ENCODE measurements at places on chromosomes 4 and X.

- no peak for DNase-seq
These were observed 71.3 kb upstream of the LHFPL1 start for GRCh38 chrX:112751076-112751475.

GRCh38 chr4:75511841-75512240, 2.4 kb downstream of the RCHY1 start:
- DNase-seq = no peak

DNA sequence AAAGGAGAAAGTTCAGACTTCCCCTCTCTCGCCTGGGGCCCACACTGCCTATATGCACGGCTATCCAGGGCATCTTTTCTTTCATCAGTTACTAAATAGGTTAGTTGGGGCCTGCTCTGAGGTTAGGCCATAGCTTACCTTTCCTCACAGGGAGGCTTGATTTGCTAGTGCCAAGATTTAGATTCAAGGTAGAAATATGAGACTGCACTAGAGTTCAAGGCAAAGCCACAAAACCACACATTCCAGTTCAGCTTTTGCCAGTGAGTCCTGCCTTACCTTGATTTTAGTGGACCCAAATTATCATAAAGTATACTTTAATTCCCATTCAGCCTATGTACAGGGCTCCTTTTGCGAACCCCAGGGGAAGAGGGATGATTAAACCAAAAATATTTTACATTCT, 762.8 kb downstream of the PDHA2 start:
- DNase-seq = no peak

GRCh38 chr4:112140536-112140935, 4.7 kb upstream of the FAM241A start:
- no peak for DNase-seq

GRCh38 chr4:58809366-58809765, 1699.2 kb upstream of the IGFBP7 start:
- no peak for DNase-seq

DNA sequence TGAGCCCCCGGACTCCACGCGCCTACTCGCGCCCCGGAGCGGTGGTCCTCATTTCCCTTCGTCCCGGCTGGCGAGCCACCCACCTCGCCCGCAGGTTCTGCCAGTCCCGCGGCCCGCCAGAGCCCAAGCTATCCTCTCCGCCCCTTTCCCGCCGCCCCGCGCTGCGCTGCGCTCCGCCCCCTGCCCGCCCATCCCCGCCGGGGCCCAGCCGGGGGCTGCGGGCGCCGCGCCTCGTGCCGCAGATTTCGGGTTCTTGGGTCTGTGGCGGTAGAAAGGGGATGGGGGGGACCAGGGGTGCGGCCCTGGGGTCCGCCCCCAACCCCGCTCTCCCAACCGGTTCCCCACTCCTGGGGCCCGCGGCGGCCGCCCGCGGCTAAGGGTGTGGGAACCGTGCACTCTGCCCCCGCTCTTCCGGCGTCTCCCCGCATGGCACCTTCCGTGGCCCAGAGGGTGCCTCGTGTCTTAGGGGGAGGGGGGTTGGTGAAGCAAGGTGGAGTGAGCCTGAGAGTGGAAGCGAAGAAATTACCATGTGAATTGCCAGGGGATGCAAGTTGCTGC, 650.8 kb upstream of the DIPK2B start:
- DNase-seq = peak; percentile 12

GRCh38 chr4:161714022-161714751, 449.6 kb downstream of the FSTL5 start:
- peak; percentile 0 for DNase-seq

- no peak for DNase-seq
These were observed 69.9 kb downstream of the TRAPPC11 start for GRCh38 chr4:183729069-183729406.

- peak; percentile 7 for DNase-seq
These were observed 79.6 kb downstream of the COMMD8 start for GRCh38 chr4:47383829-47384427.

DNA sequence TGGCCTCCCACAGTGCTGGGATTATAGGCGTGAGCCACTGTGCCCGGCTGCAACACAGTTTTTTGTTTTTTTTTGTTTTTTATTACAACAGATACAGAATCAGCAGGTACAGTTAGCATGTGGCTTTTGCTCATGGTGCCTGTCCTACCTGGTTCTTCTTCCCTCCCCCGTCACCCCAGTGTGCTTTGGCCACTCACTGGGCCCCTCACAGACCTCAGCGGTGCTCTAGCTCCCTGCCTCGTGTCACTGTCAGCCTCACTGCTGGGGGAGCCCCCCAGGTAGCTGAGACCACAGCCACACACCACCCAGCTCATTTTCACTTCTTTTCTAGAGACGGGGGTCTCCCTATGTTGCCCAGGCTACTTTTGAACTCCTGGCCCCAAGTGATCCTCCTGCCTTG, 38.7 kb downstream of the HTT-AS start:
- DNase-seq = no peak

DNA sequence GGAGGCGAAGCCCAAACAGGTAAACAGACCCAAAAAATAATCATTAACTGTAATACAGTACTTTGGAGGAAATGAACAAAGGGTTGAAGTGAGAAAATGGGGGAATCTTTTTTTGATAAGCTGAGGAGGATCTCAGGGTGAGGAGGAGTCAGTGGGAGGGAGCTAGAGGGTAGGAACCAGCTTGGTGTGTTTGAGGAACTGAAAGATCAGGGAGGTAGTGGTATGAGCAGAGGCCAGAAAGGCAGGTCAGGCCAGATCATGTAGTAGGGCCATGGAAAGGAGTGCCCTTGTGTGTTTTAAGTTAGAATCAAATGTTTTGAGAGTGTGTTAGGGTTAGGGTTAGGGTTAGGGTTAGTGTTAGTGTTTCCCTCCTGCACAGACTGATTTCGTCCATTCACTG, 48.8 kb downstream of the PPP2R2C start:
- DNase-seq = no peak

- no peak for DNase-seq
These were observed 4.1 kb downstream of the ENPEP start for GRCh38 chr4:110480031-110480549.

- DNase-seq = no peak
These were observed 422.8 kb upstream of the PABPC4L start for GRCh38 chr4:134624365-134624764.

- no peak for DNase-seq
These were observed 222.2 kb downstream of the IDS start for GRCh38 chrX:149282909-149283308.

GRCh38 chr4:152255437-152255836, 280.5 kb downstream of the FBXW7 start:
- DNase-seq = no peak

DNA sequence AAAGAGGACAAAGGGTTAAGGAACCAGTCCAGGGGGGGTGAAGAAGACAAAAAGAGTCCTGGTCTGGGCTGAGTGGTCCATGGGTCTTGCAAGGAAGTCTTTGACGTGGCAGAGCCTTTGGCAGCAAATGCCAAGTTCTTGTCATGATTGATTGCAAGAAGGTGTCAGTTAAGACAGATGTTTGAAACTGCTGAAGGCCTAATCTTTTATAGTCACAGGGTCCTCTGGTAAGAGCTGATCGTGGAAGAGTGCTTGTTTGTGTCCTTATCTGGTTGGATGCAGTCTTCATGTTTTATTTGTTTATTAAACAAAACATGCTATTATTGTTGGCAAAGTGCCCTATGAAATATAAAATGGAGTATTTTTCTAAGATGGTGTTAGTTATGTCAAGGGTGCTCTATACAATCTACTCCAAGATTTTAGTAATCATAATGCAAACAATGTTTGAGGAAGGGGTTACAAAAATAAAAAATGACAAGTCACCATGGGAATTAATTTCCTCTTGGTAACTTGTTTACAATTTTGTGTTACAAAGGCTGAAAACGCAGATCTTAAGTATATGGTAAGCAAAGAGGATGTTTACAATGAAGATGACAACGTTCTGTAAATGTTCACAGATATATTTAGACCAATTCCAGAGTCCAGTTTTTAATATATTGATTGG, 85.9 kb downstream of the MAGED4 start:
- DNase-seq = no peak

- no peak for DNase-seq
These were observed 50.1 kb downstream of the SRPX start for GRCh38 chrX:38170556-38170955.

DNA sequence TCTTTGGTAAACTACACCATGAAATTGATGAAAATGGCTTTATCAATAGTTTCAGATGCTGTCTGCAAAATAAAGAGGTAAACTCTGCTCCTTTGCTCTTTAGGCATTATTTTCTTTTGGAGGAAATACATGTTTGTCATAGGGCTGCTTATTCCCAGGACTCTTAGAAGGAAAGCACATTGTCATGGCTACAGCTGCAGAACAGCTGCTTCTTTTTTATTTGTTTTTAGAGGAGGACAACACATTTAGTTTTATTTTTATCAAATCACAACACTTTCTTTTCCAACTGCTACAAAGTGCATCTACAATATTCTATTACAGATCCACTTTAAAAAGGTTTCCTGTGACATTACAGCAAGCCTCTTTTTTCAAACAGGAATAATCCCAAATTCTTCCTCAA, 12.7 kb upstream of the HPF1 start:
- no peak for DNase-seq

- no peak for DNase-seq
These were observed 625 bp upstream of the GABRA4 start for GRCh38 chr4:46994007-46994405.

- no peak for DNase-seq
These were observed 17.0 kb upstream of the AP1AR start for GRCh38 chr4:112214390-112215264.

- DNase-seq = no peak
These were observed 62.7 kb downstream of the N4BP2 start for GRCh38 chr4:40119344-40119743.

DNA sequence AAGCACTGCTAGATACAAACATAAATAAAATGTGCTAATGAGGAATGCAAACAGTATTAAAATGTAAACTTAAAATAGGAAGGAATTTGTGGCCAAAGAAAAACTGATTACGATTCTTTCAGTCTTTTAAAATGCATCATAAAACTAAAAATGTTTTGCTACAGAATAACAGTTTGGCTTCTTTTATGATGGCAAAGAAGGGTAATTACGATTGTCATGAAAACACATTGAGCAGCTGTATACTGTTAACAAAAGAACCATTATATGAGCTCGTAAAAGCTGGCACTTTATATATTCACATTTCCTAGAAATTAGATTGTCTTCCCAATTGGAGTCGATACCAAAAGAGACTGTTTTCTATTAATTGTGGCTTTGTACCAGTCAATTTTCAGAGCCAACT, 290.4 kb downstream of the NR3C2 start:
- no peak for DNase-seq

GRCh38 chr4:105288121-105288520, 141.4 kb downstream of the TET2 start:
- DNase-seq = no peak

GRCh38 chrX:11269006-11269405, 24.2 kb upstream of the AMELX start:
- no peak for DNase-seq

DNA sequence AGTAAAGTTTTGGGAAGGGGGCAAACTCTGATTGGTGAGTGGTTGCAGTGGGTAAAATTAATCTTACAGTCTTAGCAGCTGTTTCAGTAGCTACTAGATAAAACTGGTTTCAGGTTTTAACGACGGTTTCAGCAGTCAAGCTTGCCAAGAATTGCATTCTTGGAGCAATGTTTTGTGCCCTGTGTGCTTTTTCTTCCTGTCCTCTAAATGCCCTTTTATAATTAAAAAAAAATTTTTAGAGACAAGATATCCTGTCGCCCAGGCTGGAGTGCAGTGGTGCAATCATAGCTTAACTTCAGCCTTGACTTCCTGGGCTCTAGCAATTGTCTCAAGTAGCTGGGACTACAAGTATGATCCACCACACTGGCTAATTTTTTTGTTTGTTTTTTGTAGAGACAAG, 6.3 kb upstream of the PPEF2 start:
- DNase-seq = no peak

DNA sequence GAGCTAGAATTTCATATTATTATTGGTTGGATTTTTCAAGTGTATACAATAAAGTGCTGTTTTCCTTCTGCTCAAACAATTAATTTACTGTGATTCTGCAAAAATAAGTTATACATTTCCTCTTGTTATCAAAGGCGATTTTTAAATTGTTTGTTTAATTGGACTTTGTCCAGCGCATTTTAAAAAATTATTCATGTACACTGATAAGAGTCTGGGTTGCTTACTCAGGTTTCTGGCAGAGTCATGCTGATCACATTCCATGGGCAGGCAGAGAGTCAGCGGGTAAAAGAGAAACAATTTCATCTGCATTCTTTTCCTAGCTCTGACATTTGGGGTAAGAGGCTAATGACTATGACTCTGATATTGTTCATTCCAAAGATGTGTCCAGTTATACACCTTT, 8.9 kb downstream of the FAT4 start:
- DNase-seq = no peak

- no peak for DNase-seq
These were observed 1.1 kb upstream of the PDLIM3 start for GRCh38 chr4:185536411-185536709.

- no peak for DNase-seq
These were observed 48.3 kb downstream of the MEPE start for GRCh38 chr4:87881115-87881514.

GRCh38 chr4:29927895-29928294, 792.3 kb upstream of the PCDH7 start:
- DNase-seq = no peak

DNA sequence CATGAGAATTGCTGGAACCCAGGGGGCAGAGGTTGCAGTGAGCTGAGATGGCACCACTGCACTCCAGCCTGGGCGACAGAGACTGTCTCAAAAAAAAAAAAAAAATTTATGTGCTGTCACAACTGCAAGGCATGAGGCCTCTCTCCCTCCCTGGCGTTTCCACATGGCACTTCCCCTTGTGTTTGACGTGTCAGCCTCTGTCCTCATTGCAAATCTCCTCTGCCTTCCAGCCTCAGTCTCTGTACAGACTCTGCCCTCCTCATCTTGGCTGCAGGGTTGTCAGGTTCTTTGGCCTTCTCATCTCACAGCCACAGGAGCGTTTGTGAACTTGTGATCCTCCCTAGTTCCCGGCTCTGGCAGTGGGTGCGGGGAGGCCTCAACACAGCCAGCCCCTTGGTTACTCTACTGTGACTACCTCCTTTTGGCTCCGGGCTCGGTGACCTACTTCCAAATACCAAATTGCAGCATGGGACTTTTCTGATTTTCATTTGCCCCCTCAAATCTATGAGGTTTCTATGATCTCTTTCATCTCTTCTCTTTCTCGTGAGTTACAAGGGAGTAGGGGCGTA, 250.0 kb downstream of the CBR4 start:
- no peak for DNase-seq

Measured in left renal cortex interstitium (tissue), 4 donors.